ENCODE measurements at places on chromosomes 12 and 14. TPM values are rescaled to one million over a fixed set of nuclear protein-coding genes. Genes with fewer than 3 reads are reported as not detected.

GRCh38 chr14:83416476-83416875 lies 1882.8 kb upstream of the SEL1L start:
- no peaks in the 10 kb centered on the region for H3K36me3 ChIP-seq
- no peak overlapping the region for H3K4me3 ChIP-seq
- no peaks in the 10 kb centered on the region for H3K27me3 ChIP-seq
- no peak for DNase-seq
- H3K27ac ChIP-seq: no peak overlapping the region

- no peak overlapping the region for H3K27ac ChIP-seq
- H3K4me3 ChIP-seq: no peak overlapping the region
- no peaks in the 10 kb centered on the region for H3K36me3 ChIP-seq
- no peaks in the 10 kb centered on the region for H3K27me3 ChIP-seq
- no peaks in the 10 kb centered on the region for H3K4me1 ChIP-seq
Observed at GRCh38 chr14:40599725-40600124, 1007.0 kb upstream of the LRFN5 start.

GRCh38 chr12:25058012-25058411 lies 109.1 kb upstream of the BCAT1 start:
- DNase-seq: no peak
- no peaks in the 10 kb centered on the region for H3K27me3 ChIP-seq
- H3K4me1 ChIP-seq: no peaks in the 10 kb centered on the region
- no peak overlapping the region for H3K4me3 ChIP-seq
- no peaks in the 10 kb centered on the region for H3K36me3 ChIP-seq

GRCh38 chr14:25904446-25904845 lies 693.4 kb downstream of the NOVA1 start:
- no peaks in the 10 kb centered on the region for H3K4me1 ChIP-seq
- H3K4me3 ChIP-seq: no peak overlapping the region
- no peaks in the 10 kb centered on the region for H3K36me3 ChIP-seq
- H3K27me3 ChIP-seq: no peaks in the 10 kb centered on the region
- DNase-seq: no peak

The STYK1 gene
- 1.6 TPM for total RNA-seq

The PMCH gene
- total RNA-seq: not detected
